T follicular helper cell (primary cell): ENCODE measurements at places on chromosomes 3 and 15.

GRCh38 chr15:70629735-70630273 lies 133.6 kb downstream of the UACA start:
- no peak for DNase-seq

DNA sequence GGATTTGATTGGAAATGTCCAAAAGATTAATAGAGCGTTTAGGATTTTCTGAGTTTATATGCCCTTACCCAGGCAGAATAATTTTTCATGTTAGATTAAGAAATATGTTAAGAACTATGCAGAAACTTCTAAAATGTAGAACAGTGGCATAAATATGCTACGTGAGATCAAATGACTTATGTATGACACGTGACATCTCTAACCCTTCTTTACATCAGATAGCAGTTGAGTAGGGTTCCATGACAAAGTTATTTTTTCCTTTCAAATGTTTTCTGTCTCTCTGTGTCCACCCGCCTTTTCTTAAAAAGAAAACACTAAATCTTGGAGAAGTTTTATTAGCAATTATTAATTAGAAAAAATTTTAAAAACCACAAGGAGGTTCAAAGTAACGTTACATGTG lies 8.6 kb upstream of the TFG start:
- DNase-seq = no peak

DNA sequence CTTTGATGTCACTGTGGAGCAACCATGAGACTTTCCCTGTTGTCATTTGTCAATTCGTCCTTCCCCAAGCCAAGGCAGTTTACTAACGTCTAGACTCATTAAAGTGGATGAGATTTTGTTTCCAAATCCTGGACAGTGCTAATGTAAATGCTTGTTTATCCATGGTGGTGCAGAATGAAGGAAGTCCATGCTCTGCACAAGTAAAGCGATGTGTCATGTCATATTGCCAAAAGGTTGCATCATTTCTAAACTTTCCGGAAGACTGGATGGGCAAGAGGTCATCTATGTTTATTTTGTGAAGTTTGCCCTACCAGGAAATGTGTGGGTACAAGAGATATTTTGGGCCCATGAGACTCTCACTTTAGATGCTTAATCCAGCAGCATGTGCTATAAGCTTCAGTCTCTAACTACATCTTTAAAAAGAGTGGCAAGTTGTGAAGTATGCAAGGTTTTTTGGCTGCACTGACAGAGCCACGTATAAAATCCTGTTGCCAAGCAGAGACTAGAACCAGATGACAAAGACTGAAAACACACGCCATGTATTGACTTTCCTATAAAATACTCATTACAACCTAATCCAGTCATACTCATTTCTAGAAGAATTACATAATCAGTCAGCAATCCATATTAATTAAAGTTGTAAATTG lies 72.1 kb upstream of the FNDC3B start:
- DNase-seq = no peak

DNA sequence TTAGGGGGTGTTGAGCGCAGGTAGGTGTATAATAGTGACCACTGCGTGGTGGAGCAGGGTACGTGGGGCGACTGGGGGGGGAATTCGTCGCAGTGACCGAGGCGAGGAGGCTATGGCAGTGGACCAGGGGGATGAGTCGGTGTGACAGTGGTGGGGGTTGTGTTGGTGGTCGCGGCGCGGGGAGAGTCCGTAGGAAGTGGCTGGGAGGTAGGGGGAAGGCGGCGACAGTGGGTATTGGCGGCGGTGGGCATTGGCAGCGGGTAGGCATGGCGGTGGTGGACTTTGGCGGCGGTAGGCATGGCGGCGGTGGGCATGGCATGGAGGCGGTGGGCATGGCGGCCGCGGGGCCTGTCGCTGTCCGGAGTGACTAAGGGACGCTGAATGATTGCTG lies 739 bp downstream of the SNRPN start:
- DNase-seq = peak; percentile 1

- DNase-seq = no peak
These were observed 242.8 kb upstream of the TLE3 start for GRCh38 chr15:70340494-70340870.

GRCh38 chr15:62824111-62825015 lies 218.2 kb upstream of the TPM1 start:
- DNase-seq = no peak

- DNase-seq = no peak
These were observed 339.1 kb downstream of the TIGIT start for GRCh38 chr3:114632757-114633424.

DNA sequence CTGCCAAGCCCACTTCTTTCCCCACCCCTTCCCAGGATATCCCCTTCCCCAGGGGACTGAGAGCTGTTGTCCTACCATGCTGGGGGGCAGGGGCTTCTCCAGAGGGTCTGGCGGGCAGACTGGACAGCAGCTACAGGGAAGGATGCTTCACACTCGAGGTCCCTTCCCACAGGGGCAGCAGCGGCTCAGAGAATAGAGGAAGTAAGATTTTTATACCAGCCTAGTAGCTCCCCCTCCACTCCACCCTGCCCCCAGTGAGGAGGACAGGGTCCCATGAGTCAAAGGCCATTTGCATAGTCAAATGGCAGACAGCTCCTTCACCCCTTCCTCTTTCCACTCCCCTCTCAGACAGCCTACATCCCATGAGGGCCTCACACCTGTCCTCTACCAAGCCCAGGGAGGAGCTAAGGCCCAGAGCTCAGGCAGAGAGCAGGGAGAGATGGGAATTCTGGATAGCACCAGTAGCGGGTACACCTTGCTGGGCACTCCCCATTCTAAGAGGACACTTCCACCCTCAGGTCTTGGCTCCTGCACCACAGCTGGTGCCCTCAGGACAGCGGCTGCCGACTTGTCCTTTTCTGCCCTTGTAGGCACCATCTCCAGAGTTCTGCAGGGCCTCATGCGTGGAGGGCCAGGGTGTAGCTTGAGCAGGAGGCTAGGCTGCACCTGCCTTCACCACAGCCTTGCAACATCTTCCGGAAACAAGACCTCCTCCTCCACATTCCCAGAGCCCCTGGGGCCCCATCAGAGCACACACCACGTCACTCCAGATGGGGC lies at the start of gene TLR9:
Gene TLR9 (minus strand): TSS at position 194 of the 777 bp plus-strand sequence. CDS start 116 bp downstream, at position 78.
- no peak for DNase-seq

- DNase-seq = no peak
These were observed 575.4 kb upstream of the GOLIM4 start for GRCh38 chr3:168671091-168671490.

DNA sequence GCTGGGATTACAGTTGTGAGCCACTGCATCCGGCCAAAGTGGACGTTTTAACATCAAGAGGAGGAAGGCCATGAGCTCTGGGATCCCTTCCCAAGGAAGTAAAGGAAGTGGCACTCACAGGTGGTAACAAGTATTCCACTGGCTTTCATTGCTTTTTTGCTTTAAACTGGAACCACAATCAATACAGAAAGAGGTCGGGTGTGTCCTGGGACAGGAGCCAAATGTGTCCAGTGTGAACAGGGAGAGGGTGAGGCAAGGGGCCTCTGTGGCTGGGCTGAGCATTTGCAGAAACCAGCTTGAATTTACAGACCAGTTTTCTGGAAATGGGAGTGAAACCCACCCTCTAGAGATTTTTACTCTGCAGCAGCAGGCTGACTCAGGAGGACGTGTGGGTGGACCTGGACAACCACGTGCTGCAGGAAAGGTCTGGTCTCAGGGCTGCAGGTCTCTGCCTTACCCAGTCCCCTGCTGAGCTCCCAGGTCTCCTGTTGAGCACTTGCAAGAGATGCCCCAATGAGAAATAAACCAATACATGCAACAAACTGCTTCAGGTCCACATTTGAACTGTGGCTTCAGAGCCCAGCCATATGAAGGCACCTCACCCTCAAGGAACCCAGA lies 42.8 kb upstream of the TMEM115 start:
- DNase-seq = no peak

DNA sequence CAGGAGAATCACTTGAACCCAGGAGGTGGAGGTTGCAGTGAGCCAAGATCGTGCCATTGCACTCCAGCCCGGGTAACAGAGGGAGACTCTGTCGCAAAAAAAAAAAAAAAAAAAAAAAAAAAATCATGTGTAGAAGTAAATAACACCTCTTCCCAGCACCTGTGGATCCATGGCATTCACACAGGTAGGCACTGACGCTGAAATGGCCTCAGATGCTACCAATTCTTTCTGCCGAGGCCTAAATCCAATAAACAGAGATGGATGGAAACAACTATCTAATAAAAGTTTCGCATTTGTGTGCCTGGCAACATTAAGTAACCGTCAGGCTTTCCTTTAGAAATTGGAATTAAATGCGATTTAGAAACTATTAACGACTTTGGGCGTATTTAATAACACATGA lies 10.3 kb upstream of the LRRC2 start:
- DNase-seq = no peak

GRCh38 chr3:117150628-117151027 lies 441.0 kb downstream of the TUSC7 start:
- no peak for DNase-seq

DNA sequence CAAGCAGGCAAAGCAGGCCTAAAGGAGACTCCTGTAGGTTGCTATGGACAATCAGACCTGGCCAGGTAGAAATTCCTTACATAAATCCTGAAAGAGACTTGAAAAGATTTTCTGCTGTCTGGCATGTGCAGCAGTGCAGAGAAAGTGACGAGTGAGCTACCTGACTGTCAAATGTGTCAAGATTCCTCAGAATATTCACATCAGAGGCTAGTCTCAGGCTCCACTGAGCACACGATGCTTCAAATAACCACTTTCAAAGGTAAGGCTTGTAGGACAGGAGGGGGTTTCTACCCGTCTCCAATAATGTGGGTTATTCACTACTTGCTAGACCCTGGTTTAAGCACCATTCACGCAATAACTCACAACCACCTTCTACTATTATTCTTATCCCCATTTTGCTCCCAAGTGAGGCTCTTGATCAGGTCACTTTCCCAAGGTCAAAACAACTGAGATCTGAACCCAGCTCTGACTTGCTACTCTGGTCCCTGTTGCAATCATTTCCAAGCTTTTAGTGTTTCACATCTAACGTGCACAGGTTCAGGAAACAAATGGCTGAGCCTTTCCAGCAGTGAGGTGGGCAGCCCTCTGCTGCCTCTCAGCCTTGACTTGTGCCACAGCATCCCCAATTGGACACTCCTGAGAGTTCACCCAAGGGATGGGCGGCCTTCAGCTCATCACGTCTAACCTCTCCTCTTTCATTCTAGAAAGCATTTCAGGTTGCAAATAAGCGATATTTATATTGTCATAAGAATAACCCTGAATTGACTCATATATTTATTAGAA lies 329.9 kb upstream of the WNT5A start:
- DNase-seq = no peak

DNA sequence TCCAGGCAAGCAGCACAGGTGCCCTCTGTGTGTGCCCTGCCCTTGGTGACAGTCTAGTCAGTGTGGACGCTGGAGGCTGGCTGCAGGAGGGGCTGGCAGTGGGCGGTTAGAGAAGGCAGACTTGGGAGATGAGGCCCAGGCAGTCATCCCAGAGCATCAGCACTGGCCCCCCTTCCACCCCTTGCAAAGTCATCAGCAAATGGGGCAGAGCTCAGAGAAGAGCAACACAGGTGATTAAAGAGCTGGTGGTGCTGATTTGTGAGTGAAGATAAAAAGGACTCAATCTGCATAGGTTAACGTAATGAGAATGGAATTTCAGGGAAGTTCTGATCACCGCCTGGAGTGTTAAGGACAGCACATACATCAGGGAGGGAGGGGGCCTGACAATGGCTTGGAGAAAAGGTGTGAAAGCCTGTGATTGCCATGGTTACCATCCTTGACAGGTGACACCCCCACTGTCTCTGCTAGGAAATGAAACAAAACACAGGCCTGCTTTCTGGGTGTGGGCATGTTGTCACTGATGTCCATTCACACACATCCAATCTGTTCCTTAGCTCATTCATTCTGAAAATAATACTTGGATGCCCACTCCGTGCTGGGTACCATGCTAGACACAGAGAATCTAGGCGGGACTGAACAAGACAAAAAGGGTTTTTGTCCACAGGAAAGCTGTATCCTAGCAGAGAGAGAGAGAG lies 269.6 kb upstream of the ST8SIA2 start:
- DNase-seq = no peak

DNA sequence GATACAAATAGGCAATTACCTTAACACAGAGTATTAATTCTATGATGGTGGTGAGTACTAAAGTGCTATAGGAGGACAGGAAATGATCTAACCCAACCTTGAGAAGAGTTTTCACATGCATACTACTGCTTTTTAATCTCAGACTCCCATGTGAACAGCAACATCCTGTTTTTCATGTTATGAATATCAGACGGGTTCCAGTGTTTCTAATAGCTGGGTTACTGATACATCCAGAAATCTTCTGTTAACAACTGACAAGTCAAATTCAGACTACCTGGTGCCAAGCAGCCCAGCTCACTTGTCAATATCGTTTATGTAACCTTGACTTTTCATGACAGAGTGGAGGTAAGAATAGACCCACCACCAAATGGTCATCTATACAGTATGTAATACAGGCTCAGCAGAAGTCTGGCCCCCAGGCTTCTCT lies 220.2 kb upstream of the COL8A1 start:
- DNase-seq = no peak

GRCh38 chr3:59809710-59810444 lies 760.1 kb upstream of the CFAP20DC start:
- no peak for DNase-seq

- no peak for DNase-seq
These were observed 429.6 kb upstream of the MDFIC2 start for GRCh38 chr3:70742081-70742480.

DNA sequence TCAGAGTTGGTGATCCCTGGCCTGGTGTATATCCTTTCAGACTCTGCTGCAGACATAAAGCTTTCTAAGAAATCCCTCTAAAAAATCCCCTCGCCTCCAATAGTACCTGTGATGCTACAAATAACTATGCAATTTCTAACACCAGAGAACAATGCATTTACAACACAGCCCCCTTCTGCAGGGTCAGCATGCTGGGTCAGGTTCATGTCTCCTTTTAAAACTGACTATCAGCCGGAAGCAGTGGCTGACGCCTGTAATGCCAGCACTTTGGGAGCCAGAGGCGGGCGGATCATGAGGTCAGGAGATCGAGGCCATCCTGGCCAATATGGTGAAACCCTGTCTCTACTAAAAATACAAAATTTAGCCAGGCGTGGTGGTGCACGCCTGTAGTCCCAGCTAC lies 77.0 kb upstream of the SPATA12 start:
- DNase-seq = no peak

GRCh38 chr15:67850994-67851571 lies 11.2 kb upstream of the RNU6-1 start:
- DNase-seq = no peak

DNA sequence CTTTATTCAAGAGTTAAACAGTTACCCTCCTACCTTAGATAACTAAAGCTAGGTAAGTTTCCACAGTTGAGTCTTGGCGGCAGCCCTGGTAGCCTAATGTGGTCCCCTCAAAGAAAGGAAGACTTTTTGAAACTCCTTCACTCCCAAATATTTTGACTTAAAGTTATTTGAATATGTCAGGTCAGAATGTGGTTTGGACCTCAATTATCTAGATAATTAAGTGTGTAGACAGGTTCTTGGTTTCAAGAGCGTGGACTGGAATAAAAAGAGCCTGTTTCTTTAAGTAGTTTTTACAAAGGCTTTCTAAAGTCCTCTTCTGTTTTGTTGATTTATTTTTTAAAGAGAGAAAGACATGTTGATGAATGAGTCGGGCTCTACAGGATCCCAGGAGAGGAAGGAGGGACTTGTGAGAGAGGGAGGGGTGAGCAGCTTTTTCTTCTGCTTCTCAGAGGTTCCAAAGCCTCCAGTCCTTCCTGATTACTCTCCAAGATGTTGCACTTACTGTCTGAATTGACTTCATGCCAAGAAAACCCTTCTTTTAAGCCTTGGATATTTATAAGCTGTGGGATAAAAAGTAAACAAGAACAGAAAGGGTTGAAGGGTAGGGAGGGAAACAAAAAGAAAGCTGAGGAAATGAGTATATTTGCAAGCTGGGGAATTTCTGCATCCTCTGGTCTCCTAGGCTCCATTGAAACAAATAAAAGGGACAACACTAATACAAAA lies 457.4 kb downstream of the IGSF11 start:
- no peak for DNase-seq

GRCh38 chr3:15653321-15653720 lies 51.8 kb downstream of the BTD start:
- DNase-seq = no peak
